Mucosa of descending colon (tissue), 3 donors: ENCODE measurements at places on chromosomes 5 and 9. TPM values are rescaled to one million over a fixed set of nuclear protein-coding genes. Genes with fewer than 3 reads are reported as not detected.

Gene FAM163B
- 3.9 TPM for total RNA-seq

Gene ZNF782
- total RNA-seq, result 8.2 TPM

Gene SUSD1
- 43.8 TPM for total RNA-seq

Gene PCDHA8
- total RNA-seq, result 0.19 TPM

Gene TAF11L10
- not detected for total RNA-seq

Gene WHRN
- 2.8 TPM for total RNA-seq

Gene SAPCD2
- 11.2 TPM for total RNA-seq

Gene SLF1
- 6.6 TPM for total RNA-seq

Gene BHMT2
- 17.7 TPM for total RNA-seq

Gene NRARP
- total RNA-seq, result 146 TPM

Gene PCDHGB7
- 4.2 TPM for total RNA-seq

Gene TLX3
- not detected for total RNA-seq

Gene TSSK1B
- total RNA-seq, result not detected

Gene PCDHGA10
- total RNA-seq, result 3.5 TPM

Gene TGFBR1
- 23.7 TPM for total RNA-seq

Gene RAB3C
- total RNA-seq, result 4.8 TPM

Gene CDKN2B
- 192 TPM for total RNA-seq

Gene FAF2
- 33.1 TPM for total RNA-seq

Gene NTRK2
- total RNA-seq, result 3.5 TPM

Gene IFNB1
- total RNA-seq, result not detected

Gene LCN12
- total RNA-seq, result 7.6 TPM

Gene RNF224
- total RNA-seq, result not detected

Gene TERT
- total RNA-seq, result 2.8 TPM

Gene FIBCD1
- 7.3 TPM for total RNA-seq

Gene AGXT2
- not detected for total RNA-seq

Gene FCN2
- not detected for total RNA-seq

Gene SPATA31E1
- 0.06 TPM for total RNA-seq

Gene SETD9
- 18.9 TPM for total RNA-seq

Gene CDH6
- 1.2 TPM for total RNA-seq

Gene DMGDH
- 3.6 TPM for total RNA-seq

Gene TMEM174
- total RNA-seq, result not detected

Gene HBEGF
- total RNA-seq, result 13.1 TPM

Gene TSLP
- total RNA-seq, result 0.14 TPM

Gene PTCH1
- 38.1 TPM for total RNA-seq

Gene PCSK1
- total RNA-seq, result 1.5 TPM

Gene TMOD1
- total RNA-seq, result 36.0 TPM

Gene PFN3
- total RNA-seq, result not detected
